Activated naive CD4-positive, alpha-beta T cell treated with anti-CD3 and anti-CD28 coated beads for 36 hours (primary cell): ENCODE measurements at places on chromosomes 2 and 18. TPM values are rescaled to one million over a fixed set of nuclear protein-coding genes. Genes with fewer than 3 reads are reported as not detected.

- H3K36me3 ChIP-seq = no peaks in the 10 kb centered on the region
- DNase-seq = no peak
- H3K4me3 ChIP-seq = no peak overlapping the region
- H3K27ac ChIP-seq = no peak overlapping the region
Observed at GRCh38 chr2:201828220-201828619, 21.9 kb downstream of the CDK15 start.

DNA sequence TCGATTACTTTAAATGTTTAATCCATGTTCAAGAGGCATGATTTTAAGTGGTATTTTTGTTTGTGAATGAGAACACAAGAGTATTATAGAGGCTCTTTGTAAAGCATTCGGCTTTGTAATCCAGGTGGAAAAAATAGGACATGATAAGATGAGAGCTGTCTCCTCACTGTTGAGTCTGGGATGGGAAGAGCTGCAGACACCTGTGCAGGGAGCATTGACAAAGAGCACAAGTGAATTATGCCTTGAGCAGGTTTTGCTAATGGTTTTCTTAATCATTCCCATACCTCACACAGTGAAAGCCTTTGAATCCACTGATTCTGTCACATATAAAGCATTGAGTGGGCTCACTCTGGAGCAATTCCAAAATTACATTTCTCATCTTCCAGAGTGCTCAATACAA, 9.6 kb downstream of the COL6A3 start:
- H3K4me3 ChIP-seq = no peak overlapping the region
- no peak overlapping the region for H3K27ac ChIP-seq
- no peaks in the 10 kb centered on the region for H3K4me1 ChIP-seq
- DNase-seq = no peak
- H3K36me3 ChIP-seq = no peaks in the 10 kb centered on the region
- H3K27me3 ChIP-seq = no peaks in the 10 kb centered on the region

QPCT gene
- total RNA-seq = 0.42 TPM

- no peak overlapping the region for H3K27ac ChIP-seq
- no peak overlapping the region for H3K4me3 ChIP-seq
- H3K36me3 ChIP-seq = no peaks in the 10 kb centered on the region
- H3K27me3 ChIP-seq = peaks cover 10% of the 10 kb centered on the region
- DNase-seq = no peak
Observed at GRCh38 chr2:156421851-156422250, 14.3 kb upstream of the GPD2 start.

DNA sequence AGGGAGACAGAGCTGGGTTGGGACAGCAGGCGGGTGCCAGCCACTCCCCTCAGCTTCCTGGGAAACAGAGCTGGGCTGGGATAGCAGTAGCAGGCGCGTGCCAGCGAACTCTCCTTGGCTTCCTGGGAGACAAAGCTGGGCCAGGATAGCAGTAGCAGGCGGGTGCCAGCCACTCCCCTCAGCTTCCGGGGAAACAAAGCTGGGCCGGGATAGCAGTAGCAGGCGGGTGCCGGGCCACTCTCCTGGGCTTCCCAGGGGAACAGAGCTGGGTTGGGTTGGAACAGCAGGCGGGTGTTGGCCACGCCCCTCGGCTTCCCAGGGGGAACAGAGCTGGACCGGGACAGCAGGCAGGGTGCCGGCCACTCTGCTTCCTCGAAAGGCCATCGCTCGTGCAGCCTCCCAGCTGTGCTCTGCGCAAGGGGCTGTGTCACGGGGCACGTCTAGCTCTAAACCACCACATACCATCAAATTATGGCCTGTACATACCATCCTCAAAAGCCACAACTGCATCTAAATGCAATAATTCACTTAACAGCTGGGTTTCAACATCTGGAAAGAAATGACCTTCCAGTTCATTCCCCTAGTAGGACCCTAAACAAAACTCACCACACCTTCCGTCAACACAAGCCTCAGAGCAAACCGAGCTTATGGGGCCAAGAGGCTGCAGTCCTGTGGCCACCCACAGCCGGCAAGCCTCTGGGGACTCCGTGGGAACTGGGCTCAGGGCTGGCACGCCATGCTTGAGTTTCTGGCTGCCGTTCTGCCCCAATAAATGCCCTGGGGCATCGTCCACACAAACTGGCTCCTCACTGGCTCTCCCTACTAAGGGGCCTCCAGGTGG, 228.3 kb downstream of the TWIST2 start:
- H3K4me1 ChIP-seq = no peaks in the 10 kb centered on the region
- no peak for DNase-seq
- H3K27me3 ChIP-seq = no peaks in the 10 kb centered on the region
- peaks cover 22% of the 10 kb centered on the region for H3K36me3 ChIP-seq
